ENCODE measurements at places on chromosomes 6 and 20.

DNA sequence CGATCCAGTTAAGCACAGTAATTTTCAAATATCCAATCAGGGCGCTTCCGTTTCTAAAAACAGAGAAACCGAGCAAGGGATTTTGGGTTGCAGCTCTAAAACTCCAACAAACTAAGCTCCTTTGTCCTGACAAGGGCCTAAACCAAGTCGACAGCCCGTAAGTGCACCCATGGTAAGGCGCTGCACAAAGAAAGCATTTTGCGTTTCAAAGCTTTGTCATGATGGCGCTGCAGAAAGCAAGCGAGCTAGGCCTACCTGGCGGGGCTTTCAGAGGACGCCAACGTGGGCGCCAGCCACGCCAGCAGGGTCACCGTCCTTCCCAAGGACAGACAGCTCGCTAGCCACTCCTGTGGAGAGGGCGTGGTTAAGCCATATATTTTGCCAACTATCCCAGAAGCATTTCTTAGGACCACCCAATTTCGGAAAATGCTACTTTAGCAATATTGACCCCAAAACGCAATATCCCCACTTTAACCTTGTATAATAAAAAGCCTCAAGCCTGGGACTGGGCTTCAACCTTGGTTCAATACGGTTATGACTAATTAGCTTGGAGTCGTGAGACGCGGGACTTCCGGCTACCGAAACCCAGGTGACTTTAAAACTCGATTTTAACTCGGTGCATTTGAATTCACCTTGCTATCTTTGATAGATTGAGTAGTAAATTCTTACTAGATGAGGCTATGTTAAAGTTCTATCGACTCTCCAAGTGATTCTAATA is 53.8 kb downstream of the TRIM38 start:
- no peak for DNase-seq

GRCh38 chr6:137341681-137342195 is 122.6 kb upstream of the IFNGR1 start:
- DNase-seq, result peak; percentile 55

DNA sequence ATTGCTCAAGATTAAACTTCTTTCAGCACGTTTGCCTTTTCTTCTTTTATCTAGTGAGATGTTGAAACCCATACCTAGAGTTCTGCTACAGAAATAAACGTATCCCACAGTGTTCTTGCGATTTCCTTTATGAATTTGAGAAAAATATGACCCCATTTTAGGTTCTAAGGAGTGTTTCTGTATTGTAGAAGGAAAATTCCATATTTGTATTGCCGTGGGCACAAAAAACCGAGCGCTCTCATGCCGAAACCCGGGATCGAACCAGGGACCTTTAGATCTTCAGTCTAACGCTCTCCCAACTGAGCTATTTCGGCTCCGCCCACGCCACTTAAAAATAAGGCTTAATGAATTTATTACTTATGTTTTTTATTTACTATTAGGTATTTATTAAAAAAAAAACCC is 23.7 kb downstream of the ZNF311 start:
- peak; percentile 89 for DNase-seq

DNA sequence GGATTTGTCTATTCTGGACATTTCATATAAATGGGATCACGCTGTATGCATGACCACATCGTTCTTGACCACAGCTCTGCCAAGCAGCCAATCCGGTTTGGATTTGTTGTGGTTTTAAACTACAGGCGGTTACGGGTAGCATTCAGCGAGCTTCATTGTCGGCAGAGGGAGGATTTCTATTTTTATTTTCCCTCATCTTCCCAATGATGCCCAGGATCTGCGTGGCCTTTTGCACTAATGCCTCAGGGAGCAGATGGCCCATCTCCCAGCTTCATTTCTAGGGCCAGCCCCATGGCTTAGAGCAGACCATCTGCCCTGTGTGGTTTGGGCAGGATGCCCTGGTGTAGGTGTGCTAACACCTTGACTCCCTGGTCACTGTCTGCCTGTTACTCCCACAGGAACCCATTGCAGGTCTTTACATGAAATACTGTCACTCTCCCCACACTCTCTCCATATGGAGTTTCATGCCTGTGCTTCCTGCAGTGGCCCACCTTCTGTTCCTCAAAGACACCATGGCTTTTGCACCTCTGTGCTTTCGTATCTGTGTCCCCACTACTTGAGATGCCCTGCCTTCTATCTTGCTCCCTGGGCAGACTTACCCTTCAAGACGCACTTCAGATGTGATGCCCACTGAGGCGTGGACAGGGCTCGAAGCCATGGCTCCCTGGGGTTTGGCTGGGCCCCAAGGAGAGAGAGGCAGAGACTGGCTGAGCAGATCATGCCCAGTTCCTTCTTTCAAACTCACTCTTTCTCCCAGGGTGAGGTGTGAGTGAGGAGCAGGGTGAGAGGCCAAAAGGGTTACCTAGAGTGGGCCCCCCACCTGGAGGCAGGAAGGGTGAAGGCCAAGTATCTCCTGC is 26.0 kb downstream of the SDCBP2 start:
- DNase-seq, result no peak

DNA sequence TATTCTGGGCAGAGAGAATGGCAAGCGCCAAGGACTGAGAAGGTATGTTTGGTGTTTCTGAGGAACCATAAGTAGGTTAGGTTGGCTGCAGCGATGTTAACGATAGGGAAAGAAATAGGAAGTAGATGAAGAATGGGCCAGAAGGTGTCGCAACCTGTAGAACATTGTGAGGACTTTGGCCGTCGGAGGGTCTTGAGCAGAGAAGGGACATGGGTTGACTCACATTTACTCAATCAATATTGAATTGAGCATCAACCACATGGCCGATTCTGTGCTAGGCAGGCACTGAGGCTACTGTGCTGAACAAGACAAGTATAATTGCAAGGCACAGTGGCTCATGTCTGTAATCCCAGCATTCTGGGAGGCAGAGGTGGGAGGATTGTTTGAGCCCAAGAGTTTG is 26.8 kb upstream of the RPN2 start:
- no peak for DNase-seq

DNA sequence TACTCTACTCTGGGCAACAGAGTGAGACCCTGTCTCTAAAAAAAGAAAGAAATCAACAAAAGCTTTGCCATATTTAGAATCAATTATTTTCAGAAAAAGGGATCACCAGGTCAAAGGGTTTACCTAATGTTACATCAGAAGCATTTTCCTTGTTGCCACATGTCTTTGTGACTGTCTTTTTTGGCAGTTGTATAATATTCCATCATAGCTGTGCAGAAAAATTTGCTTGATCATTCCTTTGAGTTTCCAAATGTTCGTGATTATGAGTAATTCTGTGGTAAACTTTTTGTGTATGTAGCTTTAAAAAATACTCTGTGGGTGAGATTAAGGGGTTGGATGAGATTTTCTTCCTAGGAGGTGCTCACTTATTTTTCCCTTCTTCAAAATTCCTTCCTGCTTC is 26.4 kb downstream of the PNPLA1 start:
- no peak for DNase-seq

DNA sequence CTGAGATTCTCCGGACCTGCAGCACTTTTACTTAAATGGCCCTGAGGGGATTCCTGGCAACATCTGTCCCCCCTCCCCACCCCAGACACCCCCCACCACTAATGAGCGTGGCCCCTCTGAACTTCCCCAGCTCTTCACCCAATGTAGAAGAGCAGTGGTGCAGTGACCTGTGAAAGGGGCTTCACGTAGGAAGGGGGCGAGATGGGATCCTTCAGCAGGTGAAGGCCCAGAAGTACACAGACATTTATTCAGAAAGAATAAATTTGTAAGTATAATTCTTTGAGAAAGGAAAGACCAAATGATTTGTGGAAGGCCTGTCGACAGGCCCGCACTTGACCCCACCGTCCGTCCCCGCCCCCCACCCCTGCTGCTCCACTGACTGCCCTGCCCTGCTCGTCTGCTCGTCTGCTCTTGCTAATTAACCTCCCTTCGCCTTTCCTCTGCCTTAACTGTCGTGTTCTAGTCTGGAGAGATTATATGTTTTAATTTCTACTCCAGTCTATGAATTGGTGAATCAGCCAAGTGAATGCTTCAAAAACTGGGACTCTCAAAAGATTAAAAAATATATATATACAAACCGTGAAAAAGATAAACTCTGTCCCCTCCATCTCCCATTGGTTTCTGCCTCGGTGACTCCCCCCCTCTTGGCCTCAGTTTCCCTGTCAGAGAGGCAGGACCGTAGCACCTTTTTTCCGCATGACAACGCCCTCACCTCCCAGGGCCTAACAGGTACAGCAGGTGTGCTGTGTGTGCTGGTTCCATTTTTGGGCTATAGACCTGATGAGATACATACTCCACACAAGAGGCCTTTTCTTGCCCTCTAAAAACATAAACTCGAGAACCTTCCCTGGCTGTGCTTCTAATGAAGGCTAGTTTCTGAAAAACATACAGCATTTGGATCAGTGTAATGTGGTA is 49.2 kb downstream of the GNAS start:
- no peak for DNase-seq

- DNase-seq, result no peak
These were observed 12.1 kb upstream of the REV3L start for GRCh38 chr6:111494951-111495635.

DNA sequence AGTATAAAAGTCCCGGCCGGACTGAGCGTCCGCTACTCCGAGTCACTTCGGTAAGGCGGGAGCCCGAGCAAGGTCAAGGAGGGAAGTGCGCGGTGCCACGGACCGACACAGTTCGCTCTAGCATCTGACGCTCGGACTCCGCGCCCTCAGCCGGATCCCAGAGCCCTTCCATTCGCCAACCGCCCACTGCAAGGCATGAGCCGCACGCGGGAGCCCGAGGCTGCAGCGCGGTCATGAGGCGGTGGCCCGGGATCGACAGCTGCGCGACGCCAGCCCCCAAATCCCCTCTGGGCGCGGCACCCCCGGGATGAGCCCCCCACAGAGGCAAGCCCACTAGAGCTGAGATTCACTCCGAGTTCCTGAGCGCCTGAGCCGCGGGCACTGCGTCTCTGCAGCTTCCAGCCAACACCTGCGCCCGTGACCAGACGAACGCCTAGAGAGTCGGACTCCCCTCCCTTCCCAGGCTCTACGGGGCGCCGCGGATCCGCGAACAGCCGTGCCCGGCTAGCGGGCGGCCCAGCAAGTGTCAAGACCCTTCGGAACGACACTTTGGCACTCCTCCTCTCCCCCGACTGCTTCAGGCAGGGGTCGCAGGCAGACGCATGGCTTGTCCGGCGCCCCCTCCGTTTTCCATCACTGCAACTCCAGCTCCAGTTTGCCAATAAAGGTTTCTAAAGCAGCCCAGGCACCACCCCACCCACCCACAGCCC is 725 bp upstream of the ISM1 start:
- DNase-seq, result no peak

DNA sequence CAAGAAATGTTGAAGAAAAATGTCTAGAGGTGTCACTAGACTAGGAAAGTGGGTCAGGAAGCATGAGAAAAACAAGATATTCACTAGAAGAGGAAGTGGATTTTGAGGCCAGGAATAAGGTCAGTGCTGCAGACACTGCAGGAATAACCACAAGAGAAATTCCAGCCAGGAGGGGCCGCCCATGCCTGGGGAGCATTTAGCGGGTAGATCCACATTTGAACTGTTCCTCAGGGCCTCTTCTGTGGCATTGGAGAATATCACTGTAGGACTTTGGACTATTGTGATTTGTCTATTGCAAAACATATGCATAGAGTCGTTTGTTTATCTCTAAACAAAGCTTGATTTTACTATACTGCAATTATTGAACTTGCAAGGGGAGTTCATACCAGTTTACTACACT is 49.6 kb upstream of the CCDC28A start:
- DNase-seq, result no peak

- no peak for DNase-seq
These were observed 27.1 kb downstream of the RIPOR3 start for GRCh38 chr20:50664254-50664653.

DNA sequence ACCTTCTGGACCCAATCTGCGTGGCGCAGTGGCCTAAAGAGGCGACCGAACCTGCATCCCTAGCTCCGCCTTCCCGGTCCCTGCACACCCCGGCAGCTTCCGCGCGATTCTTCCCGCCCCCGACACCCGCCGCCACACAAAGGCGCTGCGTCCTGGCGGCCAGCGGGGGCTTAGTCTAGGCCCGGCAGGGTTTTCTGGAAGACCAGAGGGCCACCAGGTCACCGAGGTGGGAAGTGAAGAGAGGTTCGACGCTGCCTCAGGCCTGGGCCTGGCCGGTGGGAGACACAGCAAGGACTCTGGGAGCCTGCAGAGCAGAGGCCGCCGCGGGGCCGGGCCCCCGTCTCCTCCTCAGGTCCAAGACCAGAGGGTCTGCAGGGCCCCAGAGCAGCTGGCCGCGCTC is 154.9 kb downstream of the OR2B2 start:
- DNase-seq, result no peak

DNA sequence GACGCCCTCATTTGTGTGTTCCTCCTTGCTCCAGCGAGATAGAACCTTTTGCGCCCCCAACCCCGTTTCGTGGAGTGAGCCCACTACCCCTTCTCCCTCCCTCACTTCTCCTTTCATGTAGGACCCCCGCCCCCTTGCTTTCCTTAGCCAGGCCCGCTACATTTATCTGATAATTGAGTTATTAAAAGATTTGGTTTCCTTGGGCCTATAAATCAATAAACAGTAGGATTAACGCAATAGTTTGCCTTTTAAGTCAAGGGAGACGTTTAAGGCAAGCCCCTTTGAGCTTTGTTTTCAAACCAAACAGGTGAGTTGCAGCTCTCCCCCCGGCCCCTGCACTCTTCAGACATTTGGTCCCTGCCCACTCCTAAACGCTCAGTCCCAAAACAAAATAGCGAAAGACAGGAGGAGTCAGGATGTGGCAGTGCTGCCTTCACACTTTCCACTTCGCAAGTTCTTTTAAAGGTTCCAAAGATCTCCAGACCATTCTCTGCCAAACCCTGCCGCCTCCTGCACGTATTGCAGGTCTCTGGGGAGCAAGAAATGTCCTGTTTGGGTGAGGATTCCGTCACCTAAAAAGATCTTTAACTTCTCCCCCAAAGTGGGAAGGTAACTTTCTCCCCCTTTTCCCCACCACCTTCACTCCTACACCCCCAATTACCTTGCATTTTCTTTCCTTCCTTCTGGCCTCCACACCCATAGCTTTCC is 27.6 kb downstream of the TFAP2B start:
- DNase-seq, result no peak

GRCh38 chr20:24134284-24134683 is 145.7 kb upstream of the GGTLC1 start:
- DNase-seq, result no peak

GRCh38 chr6:90402831-90403192 is 106.2 kb upstream of the BACH2 start:
- DNase-seq, result no peak

DNA sequence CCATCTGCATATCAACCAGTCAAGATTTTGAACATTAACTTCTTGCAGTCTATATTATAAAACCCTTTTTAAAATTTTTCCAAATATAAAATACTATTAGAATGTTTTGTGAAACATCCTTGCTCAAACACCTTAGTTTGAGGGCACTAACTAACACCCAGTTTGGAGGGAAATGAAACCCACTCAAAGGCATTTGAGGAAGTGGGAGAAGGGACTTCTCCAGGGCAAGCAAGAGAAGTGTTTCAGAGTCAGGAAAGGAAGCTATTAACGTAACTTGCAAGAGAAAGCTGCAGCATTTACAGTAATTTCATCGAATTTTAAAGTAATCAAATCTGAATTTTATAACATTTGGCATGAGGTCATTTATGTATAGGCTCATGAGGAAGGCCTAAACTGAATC is 21.3 kb downstream of the MTFR2 start:
- DNase-seq, result no peak

Data from hippocampal formation (tissue), 2 donors.